ENCODE measurements at places on chromosomes 16 and 17. TPM values are rescaled to one million over a fixed set of nuclear protein-coding genes. Genes with fewer than 3 reads are reported as not detected.

The PLEKHG4 gene
- total RNA-seq, result 33.2 TPM

The CCL14 gene
- 21.8 TPM for total RNA-seq

The BCL6B gene
- total RNA-seq, result 101 TPM

DNA sequence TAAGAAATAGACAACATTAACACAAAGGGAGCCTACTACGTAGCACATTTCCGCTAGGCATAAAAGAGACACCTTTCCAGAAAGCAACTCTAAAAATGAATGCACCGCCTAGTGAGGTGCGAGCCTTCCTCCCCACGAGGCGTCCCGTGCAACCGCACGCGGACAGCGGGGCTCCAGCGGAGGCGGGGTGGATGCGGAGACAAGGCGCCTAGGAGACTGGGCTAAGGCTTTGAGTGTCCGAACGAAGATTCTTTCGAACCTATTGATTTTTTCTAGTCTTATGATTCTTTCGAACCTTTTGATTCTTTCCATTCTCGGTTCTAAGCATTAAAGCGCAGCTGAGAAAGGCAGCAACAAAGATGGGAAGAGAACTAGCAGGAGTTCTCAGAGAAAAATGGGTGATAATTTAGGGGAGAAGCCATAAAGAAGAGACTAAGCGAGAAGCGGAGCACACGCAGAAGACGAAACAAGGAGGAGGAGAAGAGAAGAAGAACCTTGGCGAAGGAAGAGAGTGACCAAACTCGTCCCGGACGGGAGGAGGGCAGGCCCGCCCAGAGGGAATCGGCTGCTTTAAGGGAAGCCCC lies 394 bp upstream of the CPD start:
- DNase-seq, result no peak

DNA sequence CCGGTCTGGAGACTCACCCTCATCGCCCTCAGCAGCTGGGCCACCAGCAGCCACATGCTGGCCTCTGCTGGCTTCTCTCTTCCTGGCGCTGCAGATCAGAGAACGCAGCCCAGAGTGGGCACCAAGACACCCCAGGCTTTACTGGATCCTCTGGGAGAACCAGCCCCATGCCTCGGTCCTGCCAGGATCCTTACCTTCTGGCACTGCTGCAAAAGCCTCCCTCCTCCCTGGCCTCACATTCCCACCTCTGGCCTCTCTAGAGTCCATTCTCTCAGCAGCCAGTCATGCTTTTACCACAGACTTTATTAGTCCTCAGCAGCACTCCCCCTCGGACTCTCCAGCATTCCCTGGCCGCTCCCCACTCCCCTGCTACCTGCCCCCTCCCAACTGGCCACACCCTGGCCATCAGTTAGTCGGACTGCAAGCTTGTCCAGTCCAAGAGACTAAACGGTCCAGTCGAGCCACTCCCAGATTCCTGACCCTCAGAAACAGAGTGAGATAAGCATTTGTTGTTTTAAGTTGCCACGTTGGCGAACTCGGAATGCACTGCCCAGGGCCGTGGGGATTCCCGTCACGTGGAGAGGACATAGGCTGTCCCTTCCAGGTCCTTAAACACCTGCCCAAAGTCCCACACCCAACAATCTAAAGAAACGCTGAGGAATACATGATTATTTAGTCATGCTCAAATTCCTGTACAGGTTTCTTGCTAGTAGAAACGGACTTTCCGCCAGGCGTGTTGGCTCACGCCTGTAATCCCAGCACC lies 5.9 kb upstream of the SPG7 start:
- DNase-seq, result no peak

GRCh38 chr16:54201200-54201599 lies 85.4 kb downstream of the IRX3 start:
- no peak for DNase-seq
